Trophoblast cell (in vitro differentiated cells and primary cell): ENCODE measurements at places on chromosomes 6 and 20.

GRCh38 chr6:148470606-148471465, 128.2 kb downstream of the SASH1 start:
- H3K4me1 ChIP-seq = peaks cover 3% of the 10 kb centered on the region
- peaks cover 5% of the 10 kb centered on the region for H3K36me3 ChIP-seq
- no peak overlapping the region for H3K4me3 ChIP-seq
- no peak for DNase-seq

GRCh38 chr6:152117156-152118133, 310.0 kb downstream of the ESR1 start:
- H3K4me3 ChIP-seq = no peak overlapping the region
- no peaks in the 10 kb centered on the region for H3K4me1 ChIP-seq
- no peak overlapping the region for H3K27ac ChIP-seq
- H3K27me3 ChIP-seq = no peaks in the 10 kb centered on the region
- peaks cover 2% of the 10 kb centered on the region for H3K36me3 ChIP-seq

DNA sequence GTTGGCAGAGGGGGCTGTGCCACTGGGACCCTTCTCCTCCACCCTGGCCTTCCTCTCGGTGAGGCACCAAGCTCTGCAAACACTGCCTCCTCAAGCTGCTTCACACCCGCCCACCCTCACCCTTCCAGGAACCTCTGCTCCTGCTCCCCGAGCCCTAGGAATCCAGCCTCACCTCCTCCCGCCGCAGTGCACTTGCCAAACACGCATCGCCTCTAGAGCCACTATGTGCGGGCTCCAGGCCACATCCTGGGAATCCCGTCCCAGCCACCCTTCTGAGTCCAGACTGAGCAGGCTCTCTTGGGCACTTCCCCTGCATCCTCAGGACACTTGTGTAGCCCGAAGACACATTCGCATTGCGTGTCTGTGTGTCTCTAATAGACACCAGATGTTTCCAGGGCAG, 18.5 kb downstream of the PSMG4 start:
- H3K27me3 ChIP-seq = no peaks in the 10 kb centered on the region
- no peaks in the 10 kb centered on the region for H3K4me1 ChIP-seq
- H3K4me3 ChIP-seq = no peak overlapping the region
- H3K36me3 ChIP-seq = peaks cover 52% of the 10 kb centered on the region

DNA sequence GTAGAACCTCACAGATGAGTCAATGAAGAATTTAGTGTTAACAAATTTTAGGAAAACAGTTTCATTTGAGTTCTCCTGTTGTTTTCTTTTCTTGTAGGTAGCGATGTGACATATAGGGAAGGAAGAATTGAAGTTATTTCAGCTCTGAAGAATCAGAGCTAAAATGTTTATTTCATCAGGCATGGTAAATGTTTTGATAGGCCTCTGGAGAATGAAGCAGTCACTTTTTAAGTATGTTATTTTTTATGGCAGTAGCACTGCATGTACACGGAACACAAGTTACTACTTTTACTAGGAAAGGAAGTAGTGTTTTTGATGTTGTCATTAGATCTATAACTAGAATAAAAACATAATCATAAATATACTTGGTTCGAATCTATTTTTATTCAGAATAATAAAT, 1357.3 kb upstream of the CITED2 start:
- no peak for DNase-seq
- H3K4me1 ChIP-seq = no peaks in the 10 kb centered on the region
- H3K27ac ChIP-seq = no peak overlapping the region
- H3K4me3 ChIP-seq = no peak overlapping the region
- H3K27me3 ChIP-seq = no peaks in the 10 kb centered on the region

DNA sequence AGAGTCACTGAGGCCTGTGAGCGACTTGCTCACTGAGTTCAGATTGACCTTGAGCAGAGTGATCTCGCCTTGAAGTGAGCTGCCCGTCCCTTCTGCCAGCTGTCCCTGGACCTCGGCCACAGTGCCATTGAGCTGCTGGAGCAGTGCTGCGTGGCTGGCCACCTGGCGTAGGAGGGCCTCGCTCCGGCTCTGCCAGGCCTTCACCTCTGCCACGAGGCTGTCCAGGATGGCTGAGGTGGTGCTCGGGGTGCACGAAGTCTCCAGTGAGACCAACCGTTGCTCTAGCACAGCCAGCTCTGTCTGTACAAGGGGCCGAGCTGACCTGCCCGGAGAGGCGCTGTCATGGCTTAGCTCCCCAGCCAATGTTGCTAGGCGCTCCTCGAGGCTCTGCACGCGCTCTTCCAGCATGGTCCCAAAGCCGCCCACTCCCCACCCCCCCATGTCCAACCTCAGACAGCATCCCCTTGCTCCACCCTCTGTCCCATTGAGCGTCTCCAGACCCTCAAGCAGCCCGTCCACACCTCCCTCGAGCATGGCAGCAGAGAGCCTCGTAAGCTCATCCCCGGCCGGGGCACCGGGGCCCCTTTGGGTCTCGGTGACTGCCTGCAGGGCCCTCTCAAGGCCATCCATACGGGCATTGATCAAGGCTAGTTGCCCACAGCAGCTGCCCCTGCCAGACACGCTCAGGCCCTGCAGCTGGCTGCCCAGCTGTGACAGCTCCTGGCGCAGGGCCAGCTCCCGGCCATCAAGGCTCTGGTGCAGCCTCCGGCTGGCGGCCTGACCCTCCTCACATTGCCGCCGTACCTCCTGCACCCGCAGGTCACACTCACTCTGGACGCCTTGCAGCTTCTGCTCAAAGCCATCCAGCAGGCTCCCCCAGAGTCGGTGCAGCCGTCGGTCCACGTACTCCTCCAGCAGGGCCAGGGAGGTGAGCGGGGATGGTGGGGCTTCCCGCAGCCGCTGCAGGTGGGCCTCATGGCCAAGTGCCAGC, 4.6 kb downstream of the EMILIN3 start:
- DNase-seq = no peak
- H3K36me3 ChIP-seq = no peaks in the 10 kb centered on the region
- H3K4me1 ChIP-seq = no peaks in the 10 kb centered on the region
- H3K27ac ChIP-seq = no peak overlapping the region
- no peak overlapping the region for H3K4me3 ChIP-seq
- H3K27me3 ChIP-seq = peaks cover 26% of the 10 kb centered on the region

- H3K36me3 ChIP-seq = no peaks in the 10 kb centered on the region
- H3K27me3 ChIP-seq = no peaks in the 10 kb centered on the region
- peak; percentile 71 for DNase-seq
- H3K4me1 ChIP-seq = no peaks in the 10 kb centered on the region
These were observed 76.7 kb downstream of the FOXC1 start for GRCh38 chr6:1686117-1687098.

- no peak overlapping the region for H3K4me3 ChIP-seq
- DNase-seq = no peak
- H3K27ac ChIP-seq = no peak overlapping the region
- no peaks in the 10 kb centered on the region for H3K27me3 ChIP-seq
- H3K36me3 ChIP-seq = no peaks in the 10 kb centered on the region
These were observed 503.7 kb upstream of the IRAK1BP1 start for GRCh38 chr6:78363688-78364087.

DNA sequence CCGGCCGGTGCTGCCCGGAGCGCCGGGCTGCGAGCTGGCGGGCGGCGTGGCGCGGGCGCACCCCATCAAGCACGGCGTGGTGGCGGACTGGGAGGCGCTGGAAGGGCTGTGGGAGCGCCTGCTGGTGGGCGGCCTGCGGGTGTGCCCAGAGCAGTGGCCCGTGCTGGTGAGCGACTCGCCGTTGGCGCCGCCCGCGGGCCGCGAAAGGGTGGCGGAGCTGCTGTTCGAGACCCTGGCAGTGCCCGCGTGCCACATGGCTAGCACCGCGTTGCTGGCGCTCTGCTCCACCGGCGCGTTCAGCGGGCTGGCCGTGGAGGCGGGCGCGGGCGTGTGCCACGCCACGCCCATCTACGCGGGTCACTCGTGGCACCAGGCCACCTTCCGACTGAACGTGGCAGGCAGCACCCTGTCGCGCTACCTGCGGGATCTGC, 517 bp downstream of the ACTL10 start:
- no peak overlapping the region for H3K27ac ChIP-seq
- peak overlapping the region; percentile 57 for H3K4me3 ChIP-seq
- DNase-seq = peak; percentile 47
- peaks cover 52% of the 10 kb centered on the region for H3K36me3 ChIP-seq
- H3K4me1 ChIP-seq = peaks cover 11% of the 10 kb centered on the region

DNA sequence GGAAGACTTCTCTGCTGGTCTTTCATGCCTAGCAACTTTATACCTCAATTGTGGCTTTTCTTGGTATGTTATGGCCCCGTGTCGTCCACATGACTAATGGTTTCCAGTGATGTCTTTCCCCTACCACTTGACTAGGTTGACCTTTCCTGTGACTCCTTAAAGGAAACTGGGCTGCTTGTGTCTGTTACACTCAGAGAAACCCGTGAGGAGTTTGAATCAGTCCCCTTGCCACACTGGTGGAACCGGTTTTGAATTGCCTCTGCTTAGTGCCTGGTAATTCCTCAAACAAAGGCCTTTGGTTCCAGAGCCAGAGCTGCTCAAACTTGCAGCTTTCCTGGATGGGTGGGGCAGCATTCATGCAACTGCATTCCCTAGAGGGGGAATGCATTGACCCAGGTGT, 21.9 kb downstream of the ECT2L start:
- H3K27ac ChIP-seq = peak overlapping the region; percentile 97
- no peaks in the 10 kb centered on the region for H3K27me3 ChIP-seq
- peak; percentile 99 for DNase-seq
- H3K4me3 ChIP-seq = no peak overlapping the region
